ENCODE measurements at places on chromosomes 7 and 10.

- DNase-seq, result no peak
Measured at GRCh38 chr10:25076506-25077177, 60.2 kb downstream of the THNSL1 start.

GRCh38 chr10:24778298-24778697 lies 54.6 kb upstream of the ARHGAP21 start:
- no peak for DNase-seq

DNA sequence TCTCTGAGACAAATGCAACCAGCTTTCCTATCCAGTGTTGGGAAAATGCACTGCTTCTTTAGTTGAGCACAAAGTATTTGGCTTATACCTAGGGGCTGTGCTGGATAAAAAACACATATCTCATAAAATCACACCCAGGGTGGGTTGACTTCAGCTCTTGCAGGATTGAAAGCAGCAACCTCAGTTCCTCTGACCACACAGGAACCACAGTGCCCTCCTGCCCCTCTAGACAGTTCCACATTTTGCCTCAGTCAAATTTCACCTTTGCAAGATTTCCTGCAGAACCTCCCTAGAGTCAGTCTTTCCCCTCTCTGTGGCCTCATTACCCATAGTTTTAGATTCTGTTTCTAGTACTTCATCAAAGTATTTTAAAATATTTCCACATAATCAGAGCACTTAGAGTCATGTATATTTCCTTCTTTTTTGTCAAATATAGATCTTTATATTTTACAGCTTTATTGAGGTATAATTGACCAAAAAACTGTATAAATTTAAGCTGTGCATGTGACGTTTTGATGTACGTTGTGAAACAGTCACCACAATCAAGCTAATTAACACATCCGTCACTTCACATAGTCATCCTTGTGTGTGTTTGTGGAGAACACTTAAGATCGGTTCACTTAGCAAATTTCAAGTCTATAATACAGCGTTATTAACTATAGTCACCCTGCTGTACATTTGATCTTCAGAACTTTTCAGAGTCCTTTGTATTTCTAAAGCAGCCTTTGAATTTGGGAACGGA lies 37.0 kb upstream of the EGR2 start:
- no peak for DNase-seq

GRCh38 chr10:87860816-87861403 lies 2.4 kb downstream of the KLLN start:
- no peak for DNase-seq

DNA sequence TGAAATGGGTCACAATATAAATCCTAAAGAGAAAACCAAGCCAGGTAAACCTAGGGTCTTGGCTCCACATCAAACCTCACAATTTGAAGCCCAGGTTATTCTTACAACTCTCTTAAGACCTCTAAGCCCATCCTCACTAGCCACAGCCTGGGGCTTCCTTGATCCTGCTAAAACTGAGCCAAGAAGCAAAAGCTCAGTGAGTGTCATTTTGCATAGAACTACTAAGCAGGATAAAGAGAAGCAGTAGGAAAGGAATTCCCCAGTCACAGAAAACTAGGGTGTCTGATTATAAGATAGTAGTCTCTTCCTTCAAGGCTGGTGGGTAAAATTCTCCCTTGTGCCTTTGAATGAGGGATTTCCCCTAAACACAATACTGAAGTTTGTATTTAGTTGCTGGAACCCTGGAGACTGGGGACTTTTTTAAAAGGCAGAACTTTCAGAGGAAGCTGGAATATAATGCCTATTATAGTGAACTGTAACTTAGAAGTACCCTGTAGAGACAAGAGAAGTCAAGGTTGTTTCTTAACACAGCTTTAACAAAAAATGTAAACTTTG lies 196.6 kb upstream of the KIAA1217 start:
- no peak for DNase-seq

GRCh38 chr7:30796105-30796869 lies 25.1 kb downstream of the MINDY4 start:
- no peak for DNase-seq

DNA sequence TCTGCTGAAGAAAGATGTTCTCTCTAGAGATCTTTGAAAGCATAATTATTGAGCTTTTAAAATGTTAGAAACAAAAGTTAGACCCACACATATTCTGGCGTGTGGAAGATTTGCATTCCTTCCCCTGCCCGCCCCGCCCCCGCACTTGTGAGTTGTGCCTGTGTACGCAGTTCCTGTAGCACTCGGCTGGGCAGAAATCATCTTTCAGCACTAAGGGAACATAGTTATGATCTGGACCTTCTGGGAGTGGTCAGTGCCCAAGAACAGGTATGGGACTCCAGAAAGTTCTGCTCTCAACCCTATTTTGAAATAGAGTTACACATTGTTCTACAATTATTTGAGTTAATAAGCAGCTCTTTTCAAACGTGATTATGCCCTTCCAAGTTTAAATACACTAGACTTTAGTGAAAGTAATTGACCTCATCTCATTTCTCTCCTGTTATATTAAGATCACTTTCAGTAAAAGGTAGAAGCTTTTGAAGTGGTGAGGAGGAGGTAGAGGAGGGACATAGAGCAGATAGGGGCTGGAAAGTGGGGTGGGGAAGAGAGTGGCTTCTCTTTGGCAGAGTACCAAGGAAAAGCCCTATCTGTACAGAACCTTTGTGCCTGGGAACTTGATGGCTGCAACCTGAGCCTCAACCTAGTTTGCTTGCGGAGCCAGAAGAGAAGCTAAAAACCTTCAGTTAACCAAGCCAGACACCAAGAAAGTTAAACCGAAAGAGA lies 5.7 kb downstream of the BLVRA start:
- no peak for DNase-seq

DNA sequence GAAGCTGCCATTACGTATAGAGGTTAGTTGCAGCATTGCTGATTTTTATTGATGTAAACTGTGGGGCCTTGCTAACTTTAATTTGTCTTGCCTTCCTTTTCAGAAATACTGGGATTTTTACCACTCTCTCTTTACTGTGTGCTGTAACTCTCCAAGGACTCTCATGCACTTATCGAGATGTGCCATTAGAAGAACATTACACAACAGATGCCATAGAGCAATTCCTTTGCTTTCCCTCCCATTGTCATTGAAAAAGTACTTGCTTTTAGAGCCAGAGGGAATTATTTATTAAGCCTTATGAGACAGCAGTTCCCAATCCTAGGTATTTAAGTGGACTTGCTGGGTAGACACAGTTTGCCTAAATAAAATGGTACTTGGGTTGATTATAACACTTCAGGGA lies 51.7 kb downstream of the ASB4 start:
- no peak for DNase-seq

- no peak for DNase-seq
Measured at GRCh38 chr10:71258446-71259145, 46.2 kb downstream of the UNC5B start.

- DNase-seq, result no peak
Measured at GRCh38 chr10:114291076-114291475, 52.0 kb downstream of the VWA2 start.

GRCh38 chr7:142880876-142881505 lies 4.6 kb downstream of the TRPV6 start:
- no peak for DNase-seq

- no peak for DNase-seq
Measured at GRCh38 chr7:114931656-114932011, 9.7 kb downstream of the MDFIC start.

DNA sequence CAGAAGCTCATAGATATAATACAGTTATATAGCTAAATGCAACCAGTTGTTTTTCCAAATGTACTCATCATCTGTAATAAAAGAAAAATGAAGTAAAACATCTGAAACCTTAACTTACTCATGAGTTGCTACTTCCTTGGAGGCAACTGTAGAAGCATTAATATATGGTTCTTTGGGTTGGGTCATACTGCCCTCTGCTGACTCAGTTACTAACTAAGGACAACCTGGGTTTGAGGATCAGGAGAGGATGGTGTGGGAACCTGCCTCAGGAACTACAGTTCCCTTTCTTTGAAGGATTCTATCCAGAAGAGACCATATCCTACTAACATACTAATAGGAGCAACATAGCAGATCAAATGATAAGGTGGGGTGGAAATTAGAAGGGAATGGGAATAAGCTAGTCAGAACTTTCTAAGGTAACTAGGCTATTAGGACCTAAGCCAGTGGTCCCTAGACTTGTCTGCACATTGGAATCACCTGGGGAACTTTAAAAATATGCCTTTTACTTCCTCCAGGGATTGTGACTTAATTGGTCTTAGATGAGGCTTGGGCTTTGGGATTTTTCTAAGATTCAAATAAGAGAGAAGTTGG lies 20.7 kb downstream of the COX15 start:
- DNase-seq, result no peak

GRCh38 chr10:132904181-132904813 lies 38.1 kb downstream of the CFAP46 start:
- no peak for DNase-seq

All from NCI-H2081 treated with DMSO at 0.1 percent for 48 hours (cell line).